ENCODE measurements at places on chromosomes 11 and 22. TPM values are rescaled to one million over a fixed set of nuclear protein-coding genes. Genes with fewer than 3 reads are reported as not detected.

The UBQLNL gene
- total RNA-seq: not detected

The ALDH3B1 gene
- total RNA-seq: 124 TPM

The DEUP1 gene
- not detected for total RNA-seq

The FADS2 gene
- total RNA-seq: 340 TPM

The F2 gene
- total RNA-seq: 2.2 TPM

The SPDYC gene
- not detected for total RNA-seq

The OR2AG1 gene
- not detected for total RNA-seq

The GUCY1A2 gene
- 0.02 TPM for total RNA-seq

The HBB gene
- not detected for total RNA-seq

The OR4A16 gene
- not detected for total RNA-seq

The FZD4 gene
- total RNA-seq: 1.3 TPM

The FIBP gene
- 84.9 TPM for total RNA-seq

The ZDHHC8 gene
- 27.2 TPM for total RNA-seq

The SLC7A4 gene
- total RNA-seq: not detected

The ESAM gene
- total RNA-seq: 14.9 TPM

The MB gene
- total RNA-seq: 8.6 TPM

The MYO18B gene
- total RNA-seq: 0.07 TPM

The MMP8 gene
- not detected for total RNA-seq

The BIK gene
- 1.5 TPM for total RNA-seq

The WNT11 gene
- 1.4 TPM for total RNA-seq

The OR5B21 gene
- total RNA-seq: not detected

The OR10A4 gene
- not detected for total RNA-seq

The SPI1 gene
- not detected for total RNA-seq

The LARGE1 gene
- total RNA-seq: 3.7 TPM

The H19 gene
- 16.3 TPM for total RNA-seq

The DEPDC7 gene
- total RNA-seq: 7.7 TPM

The LGALS12 gene
- total RNA-seq: not detected

The SLC3A2 gene
- 1,022 TPM for total RNA-seq

The TNNI2 gene
- total RNA-seq: not detected

The PATE4 gene
- total RNA-seq: not detected

The JRKL gene
- 6.4 TPM for total RNA-seq

The SUSD2 gene
- total RNA-seq: 67.0 TPM

The FOLR1 gene
- total RNA-seq: not detected

The TESMIN gene
- total RNA-seq: 4.3 TPM

The MAP6 gene
- 1.8 TPM for total RNA-seq

The IGSF9B gene
- 1.9 TPM for total RNA-seq

The OR2AT4 gene
- total RNA-seq: not detected

The CHRM4 gene
- total RNA-seq: 0.50 TPM

The TSSK2 gene
- total RNA-seq: not detected

The PHOX2A gene
- not detected for total RNA-seq

The C11orf42 gene
- not detected for total RNA-seq

The DNAJB7 gene
- not detected for total RNA-seq

The OR10S1 gene
- not detected for total RNA-seq

The KCNJ1 gene
- total RNA-seq: not detected

The MED15 gene
- total RNA-seq: 58.9 TPM

The ZNF280B gene
- total RNA-seq: 1.7 TPM

The NTM gene
- total RNA-seq: not detected

The ZC3H12C gene
- total RNA-seq: 6.0 TPM

The FAM83F gene
- not detected for total RNA-seq

The TRIM34 gene
- total RNA-seq: 4.0 TPM

The SORL1 gene
- 2.0 TPM for total RNA-seq

The RIC3 gene
- total RNA-seq: 1.4 TPM

The HRAS gene
- 150 TPM for total RNA-seq

The RNF214 gene
- 12.3 TPM for total RNA-seq

The BTG4 gene
- total RNA-seq: not detected

The EPS8L2 gene
- total RNA-seq: 114 TPM

All from A549 treated with GW870086 at 1 μM for 4 hours (cell line).